ENCODE measurements at places on chromosomes 3 and 15.
A peak's percentile ranks its signal among the peaks of the same experiment; 100 is the strongest.

GRCh38 chr15:72535911-72536310, 61.8 kb downstream of the ARIH1 start:
- DNase-seq, result no peak

- DNase-seq, result no peak
These were observed 32.3 kb upstream of the DUSP7 start for GRCh38 chr3:52088445-52089367.

- DNase-seq, result no peak
These were observed 31.0 kb downstream of the FGD5 start for GRCh38 chr3:14849638-14850230.

GRCh38 chr3:32048487-32049182, 57.8 kb upstream of the GPD1L start:
- DNase-seq, result no peak

- no peak for DNase-seq
These were observed 375.8 kb downstream of the GAP43 start for GRCh38 chr3:115999001-115999585.

DNA sequence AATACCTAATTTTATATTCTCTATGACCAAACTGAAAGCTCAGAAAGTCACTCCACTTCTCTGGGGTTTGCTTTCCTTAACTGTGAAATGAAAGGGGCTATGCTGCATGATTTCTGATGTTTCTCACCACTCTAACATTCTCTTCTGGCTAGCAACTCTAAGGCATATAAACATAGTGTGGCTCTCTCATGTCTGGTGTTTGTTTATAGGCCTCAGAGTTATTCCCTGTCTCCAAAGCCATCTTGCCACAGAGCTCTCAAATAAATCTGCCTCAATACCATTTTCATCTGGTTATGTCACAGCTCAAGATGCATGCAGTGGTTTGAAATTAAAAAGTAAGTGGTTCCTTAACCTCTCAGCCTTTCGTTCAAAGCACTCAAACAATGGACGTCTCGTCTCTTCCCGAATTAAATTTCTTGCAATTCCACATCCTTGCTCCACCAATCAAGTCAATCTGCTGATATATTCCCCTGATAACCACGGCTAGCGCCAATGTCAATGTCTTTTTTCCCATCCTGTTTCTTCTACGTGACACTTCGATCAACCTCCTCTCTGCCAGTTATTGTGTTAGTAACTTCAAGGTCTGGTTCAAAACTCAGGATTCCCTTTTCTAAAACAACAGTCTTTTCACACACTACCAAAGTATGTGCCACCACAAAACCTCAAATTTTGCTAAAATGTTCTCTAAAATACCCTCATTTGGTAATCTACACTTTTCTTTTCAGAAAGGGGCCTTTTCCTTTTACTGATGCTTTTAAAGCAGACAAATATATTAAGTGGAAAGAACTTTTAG, 16.0 kb downstream of the TOMM70 start:
- no peak for DNase-seq

DNA sequence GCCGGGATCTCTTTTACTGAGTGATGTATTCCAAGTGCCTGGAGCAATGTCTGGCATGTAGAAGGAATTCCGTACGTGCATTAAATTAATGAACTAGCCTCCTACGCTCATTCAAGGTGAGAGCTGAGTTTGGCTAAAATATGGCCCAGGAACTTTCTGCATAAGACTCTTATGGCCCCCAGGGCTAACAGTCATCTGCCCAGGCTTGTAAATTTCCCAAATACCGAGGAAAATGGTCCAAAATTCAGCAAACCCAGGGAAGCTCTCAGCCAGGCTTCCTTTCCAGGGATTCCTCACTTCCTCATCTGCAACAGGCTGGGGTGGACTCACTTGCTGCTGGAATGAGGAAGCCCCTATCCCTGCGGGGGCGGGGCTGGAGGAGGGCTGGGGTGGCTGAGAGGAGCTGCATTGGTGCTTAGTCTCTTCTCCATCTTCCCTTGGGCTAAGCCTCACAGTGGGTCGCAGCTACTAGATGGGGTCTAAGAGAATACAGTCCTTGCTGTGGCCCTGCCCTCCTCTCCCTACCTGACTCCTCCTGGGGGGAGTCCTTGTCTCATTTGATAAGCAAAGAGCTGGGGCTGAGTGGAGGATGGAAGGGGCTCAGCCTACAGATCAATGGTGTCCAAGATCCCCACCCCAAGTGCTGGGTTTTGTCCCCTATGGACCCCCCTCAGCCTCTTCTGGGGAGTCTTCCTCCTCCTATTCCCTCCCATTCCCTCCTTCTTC, 28.5 kb upstream of the APOD start:
- no peak for DNase-seq

DNA sequence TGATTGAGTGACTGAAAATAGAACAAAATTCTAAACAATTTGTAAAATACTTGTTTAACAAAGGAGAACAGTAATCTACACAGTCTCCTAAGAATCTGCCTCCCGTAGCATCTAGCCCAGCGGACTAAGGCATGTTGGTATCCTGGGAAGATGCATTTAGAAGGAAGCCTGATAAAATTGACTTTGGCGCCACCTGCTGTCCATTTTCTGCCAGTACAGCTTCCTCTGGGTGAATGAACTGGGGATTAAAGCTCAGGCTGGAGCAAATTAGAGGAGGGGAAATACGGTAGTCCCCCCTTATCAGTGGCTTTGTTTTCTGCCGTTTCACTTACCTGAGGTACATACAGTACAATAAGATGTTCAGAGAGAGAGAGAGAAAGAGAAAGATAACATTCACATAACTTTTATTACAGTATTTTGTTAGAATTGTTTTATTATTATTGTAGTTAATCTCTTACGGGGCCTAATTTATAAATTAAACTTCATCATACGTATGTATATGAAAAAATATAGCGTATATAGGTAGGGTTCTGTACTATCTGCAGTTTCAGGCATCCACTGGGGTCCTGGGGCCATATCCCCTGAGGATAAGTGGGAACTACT, 191.6 kb downstream of the GAP43 start:
- DNase-seq, result peak; percentile 26

DNA sequence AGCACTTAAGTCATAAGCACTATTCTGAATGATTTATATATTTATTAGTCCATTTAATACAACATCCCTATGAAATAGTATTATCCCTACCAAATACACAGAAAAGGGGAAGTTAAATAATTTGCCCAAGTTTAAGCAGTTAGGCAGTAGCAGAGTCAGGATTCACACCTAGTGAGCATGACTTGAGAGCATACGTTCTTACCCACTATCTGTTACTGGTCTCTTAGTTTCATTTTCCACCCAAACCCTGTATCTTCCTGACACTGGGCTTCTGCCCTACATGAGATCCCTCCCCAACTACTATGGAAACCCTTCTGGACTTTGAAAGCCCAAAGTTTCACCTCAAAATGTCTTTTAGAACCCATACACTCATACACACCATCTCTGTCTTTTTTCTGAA, 4.4 kb upstream of the ATOSA start:
- DNase-seq, result no peak

GRCh38 chr3:24661175-24661584, 166.5 kb upstream of the THRB start:
- no peak for DNase-seq

- no peak for DNase-seq
These were observed 735 bp downstream of the CAMK1 start for GRCh38 chr3:9769012-9769411.

DNA sequence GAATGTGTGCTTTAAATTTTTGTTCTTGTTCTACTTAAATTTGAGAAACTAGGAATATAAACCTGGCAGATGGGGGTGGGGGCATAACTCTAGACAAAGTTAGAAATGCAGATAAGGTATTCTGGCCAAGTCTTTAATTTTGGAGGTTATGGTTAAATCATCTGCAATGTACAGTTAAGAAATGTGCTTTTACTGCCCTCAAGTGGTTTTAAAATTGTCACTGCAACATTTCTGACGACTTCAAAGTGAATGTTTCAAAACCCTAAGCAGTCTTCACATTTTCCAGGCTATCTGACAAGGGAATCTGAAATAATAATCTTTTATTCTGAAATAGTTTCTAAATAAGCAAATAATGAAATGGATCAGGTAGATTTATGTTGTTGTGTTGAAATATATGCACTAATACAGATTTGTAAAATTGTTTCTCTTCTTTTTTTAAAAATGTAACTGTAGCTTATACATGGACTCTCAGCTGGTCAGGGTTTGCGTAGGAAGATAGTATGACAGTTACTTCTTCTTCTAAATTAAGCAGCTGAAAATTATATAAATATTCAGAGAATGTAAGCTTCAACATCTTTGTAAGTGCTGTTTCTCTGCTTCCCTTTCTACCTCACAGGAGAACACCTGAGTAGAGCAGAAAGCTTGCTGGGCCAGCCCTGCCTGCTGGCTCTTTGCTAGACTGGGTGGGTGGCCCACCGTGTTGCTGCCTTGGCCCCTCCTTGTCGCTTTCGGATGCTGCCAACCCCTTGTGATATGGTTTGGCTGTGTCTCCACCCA, 45.0 kb downstream of the SUCNR1 start:
- no peak for DNase-seq

DNA sequence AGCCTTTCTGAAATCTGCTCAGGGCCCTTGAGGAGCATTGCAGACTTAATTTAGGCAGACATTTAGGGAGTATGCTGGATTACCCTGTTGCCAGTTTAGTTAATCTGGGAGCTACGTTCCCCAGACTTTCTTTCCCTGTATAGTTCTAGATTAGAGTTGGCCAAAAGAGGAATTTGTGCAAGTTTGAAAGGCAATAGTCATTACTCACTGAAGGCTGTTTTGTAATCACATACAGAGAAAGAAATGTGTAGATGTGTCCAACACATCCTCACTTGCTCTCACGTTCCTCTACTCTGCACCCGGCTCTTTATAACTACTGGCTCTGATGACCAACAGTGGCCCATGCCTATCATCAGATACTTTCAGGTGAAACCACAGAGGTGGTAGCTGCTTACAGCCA, 24.2 kb downstream of the MASP1 start:
- DNase-seq, result no peak

- no peak for DNase-seq
These were observed 1.8 kb downstream of the ARHGEF26 start for GRCh38 chr3:154122912-154123559.

DNA sequence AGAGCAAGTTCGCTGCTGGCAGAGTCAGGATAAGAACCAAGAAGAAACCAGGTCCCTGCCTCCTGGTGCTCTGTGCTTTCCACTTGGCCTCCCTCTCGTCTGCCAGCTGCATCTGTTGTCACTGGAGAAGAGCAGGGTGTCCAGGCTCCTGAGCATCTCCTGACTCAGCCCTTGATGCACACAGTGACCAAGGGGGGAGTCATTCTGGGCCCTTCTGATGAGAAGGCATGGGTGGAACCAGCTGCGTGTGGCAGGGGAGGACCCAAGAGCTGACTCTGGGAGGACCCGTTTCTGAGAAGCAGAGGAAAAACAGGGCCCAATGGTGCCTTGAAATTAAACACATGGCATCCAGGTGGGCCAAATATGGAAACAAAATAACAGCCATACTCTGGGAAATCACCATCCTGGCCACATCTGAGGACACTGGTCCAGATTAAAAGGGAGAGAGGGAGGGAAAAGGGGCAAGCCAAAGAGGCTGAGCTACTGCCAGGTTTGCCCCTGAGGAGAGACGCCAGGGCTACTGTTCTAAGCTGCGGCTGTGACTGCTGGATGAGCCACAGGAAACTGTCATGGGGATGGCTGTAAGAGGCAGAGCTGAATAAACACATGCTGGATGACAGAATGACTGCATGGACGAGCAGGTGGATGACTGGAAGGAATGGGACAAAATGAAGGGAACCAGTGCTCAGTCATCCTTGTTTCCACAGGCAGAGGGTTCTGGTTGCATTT, 58.1 kb upstream of the CA12 start:
- no peak for DNase-seq

- peak; percentile 55 for DNase-seq
These were observed 34.2 kb upstream of the VPS8 start for GRCh38 chr3:184777566-184778356.

DNA sequence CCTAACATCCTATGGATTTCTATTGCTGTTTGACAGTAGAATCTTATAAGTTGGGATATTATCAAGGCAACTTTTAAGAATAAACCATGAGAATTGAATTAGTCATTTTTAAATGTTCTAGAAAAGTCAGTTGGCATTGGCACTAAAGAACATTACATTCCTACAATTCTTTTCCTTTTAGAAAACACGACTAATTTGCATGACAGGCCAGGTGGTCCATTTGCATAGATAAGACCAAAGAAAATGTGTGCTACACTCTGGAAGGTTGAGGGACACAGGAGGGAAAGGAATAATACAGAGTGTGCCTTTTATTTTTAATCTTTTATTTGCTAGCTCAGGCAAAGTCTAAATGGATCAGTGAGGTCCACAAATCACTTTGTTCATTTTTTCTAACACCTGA, 962.3 kb downstream of the EPHA3 start:
- no peak for DNase-seq

DNA sequence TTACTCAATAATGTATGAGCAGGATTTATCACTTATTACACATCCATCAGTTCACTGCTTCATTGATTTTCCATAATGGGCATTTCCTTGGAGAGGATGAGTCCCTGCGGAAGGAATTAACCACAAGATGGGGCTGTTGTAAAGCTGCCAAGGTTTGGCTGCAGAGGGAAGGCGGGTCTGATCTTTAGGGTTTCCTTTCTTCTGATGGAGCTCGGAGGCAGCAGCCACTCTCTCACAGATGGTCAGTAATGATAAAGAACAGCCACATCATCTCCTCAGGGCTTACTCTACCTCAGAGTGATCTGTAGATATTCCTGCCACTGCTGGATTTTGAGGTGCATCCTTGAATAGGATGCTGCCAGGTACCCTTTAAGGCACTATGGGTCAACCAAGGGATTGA, 115.2 kb downstream of the USP13 start:
- no peak for DNase-seq

DNA sequence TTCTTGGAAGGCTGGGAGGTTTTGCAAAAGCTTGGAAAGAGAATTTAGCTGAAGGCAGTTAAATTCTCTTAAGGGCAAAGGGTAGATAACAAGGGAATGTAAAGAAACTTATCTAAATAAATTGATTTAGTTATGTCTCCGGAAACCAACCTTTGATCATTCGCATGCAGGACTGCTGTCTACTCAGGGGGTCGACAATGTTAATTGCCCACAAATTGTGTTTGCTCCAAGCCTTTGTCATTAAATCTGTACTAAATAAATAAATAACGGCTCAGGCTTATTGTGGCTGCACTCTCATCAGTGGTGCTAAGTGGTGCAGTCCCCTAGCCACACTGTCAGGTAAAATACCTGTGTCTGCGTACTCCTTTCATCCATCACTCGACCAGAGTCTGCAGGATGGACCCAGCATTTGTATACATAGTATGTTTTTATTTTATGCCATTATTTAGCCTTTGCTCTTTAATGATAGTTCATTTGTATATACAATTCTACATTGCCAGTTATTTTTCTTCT, 497.4 kb upstream of the RASGRP1 start:
- DNase-seq, result no peak

DNA sequence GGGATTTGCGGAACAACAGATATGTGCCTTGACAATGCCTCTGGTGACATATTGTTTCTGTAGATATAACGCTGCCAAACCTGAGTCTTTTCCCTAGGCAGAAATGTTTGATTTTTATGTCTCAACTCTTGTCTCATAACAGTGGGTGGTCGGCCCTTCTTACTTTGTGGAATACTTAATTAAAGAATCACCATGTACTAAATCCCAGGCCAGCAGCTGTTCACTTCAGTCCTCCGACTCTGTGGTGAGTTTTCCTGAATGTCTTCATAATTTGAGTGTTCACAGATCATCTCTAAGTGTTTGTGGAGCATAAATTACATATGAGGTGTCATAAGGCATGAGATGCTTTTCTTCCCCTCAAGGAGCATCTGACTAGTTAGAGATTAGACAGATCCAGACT, 5.9 kb downstream of the FETUB start:
- no peak for DNase-seq

Data from stimulated activated CD4-positive, alpha-beta T cell treated with anti-CD3 and anti-CD28 coated beads, Interleukin-1b, Interleukin-23, amount 100 ng/mL, for 1 hour (primary cell).